ENCODE measurements at places on chromosomes 1 and 21. TPM values are rescaled to one million over a fixed set of nuclear protein-coding genes. Genes with fewer than 3 reads are reported as not detected.

EIF4G3 gene
- 62.1 TPM for total RNA-seq

SLC44A5 gene
- not detected for total RNA-seq

PDE4DIP gene
- 37.5 TPM for total RNA-seq

PLA2G2C gene
- total RNA-seq: 0.83 TPM

TEKT2 gene
- total RNA-seq: not detected

GRCh38 chr1:155192346-155193274, 15.1 kb downstream of the THBS3 start:
- no peak for DNase-seq

DNA sequence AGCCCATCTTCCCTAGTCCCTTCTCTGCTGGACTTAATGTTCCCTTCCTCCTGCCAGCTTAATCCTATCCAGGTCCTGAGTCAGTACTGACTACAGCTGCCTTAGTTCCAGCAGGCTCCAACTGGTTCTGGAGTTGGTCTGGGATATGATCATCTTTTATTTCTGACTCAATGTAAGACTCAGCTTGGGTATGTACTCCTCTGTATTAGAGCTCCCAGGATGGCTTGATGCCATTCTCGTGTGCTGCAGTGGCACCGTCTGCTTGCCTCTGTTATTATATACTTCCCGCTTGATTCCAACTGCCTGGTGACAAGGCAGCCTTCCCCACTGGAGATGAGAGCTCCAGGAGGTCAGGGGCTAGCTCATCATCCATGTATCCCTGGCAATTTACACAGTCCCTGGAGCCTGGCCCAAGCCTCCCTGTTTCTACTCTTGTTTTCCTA, 164.4 kb upstream of the DPT start:
- DNase-seq: no peak

GRCh38 chr1:172381946-172382345, 38.5 kb upstream of the C1orf105 start:
- DNase-seq: no peak

DNA sequence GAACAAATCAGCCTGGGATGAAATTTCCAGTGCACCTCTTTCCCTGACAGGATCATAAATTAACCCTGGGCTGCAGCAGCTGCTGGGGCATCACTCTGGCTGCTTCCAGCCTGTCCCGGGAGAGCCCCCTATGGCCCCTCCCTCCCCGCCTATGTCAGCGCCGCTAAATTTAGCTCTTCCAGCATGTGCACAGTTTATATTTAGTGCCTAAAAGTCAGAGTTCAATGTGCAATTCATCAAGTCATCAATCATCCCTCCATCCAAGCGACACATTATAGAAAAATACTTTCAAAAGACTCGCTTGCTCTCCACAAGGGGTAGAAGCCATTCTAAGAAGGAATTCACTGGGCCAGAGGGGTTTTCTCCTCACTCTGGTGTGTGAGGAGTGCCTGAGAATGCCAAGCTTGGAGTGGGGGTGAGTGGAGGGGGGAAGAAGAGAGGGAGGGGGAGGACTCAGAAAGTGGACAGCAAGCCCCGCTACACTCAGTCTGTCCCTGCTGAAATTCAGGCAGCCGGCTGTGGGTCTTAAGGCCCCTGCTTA, 37.4 kb downstream of the XCL1 start:
- no peak for DNase-seq

- no peak for DNase-seq
Observed at GRCh38 chr1:65371544-65371943, 48.9 kb upstream of the LEPR start.

DNA sequence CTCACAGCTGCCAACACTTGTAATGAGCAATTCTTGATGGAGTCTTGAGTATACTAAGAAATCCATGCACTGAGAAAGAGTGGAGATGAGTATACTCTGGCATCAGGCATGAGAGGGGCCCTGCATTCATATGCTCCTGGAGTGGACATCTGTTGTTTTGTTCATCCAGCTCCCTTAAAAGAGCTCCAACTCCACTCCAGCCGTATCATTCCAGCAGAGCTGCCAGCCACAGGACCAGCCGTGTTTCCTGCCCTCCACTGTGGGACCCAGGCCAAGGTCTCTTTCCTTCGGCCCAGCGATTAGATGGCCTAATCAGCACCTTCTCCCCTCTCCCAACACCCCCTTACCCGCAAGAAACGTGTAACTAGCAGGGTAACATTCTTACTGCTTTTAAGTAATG, 144.5 kb downstream of the OMA1 start:
- DNase-seq: no peak

DNA sequence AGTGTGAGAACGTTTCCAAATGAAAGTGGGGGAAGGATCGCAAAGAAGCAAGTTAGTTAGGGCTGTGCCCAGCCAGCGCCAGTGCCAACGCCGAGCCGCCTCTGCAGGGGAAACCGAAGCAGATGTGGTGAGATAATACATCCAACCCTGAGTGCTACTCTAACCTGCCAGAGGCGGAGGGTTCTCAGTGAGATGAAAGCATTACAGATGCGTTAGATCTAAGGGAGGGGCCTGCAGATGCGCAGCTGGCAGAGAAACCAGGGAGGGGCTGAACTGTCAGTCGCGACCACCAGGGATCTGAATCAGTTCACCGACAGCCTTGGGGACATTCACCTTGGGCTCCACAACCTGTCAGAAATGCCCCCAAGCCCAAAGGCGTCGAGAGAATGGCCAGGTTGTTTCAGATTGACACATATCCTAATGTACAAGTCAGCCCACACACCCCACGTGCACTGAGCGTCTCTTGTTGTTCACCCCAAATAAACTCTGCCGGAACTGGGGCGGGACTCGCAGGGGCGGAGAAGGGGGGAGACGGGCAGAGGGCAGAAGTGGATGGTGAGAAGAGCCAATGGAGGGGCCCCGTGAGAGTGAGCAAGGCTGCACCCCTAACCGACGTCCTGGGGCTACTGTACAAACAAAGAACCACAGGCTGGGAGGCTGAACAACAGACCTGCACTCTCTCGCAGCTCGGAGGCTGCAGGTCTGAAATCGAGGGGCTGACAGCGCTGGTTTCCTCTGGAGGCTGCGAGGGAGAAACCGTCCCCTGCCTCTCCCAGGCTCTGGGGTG, 8.7 kb upstream of the UMODL1 start:
- DNase-seq: peak; percentile 93

- no peak for DNase-seq
Observed at GRCh38 chr1:207282058-207282457, 39.4 kb upstream of the CD55 start.

DNA sequence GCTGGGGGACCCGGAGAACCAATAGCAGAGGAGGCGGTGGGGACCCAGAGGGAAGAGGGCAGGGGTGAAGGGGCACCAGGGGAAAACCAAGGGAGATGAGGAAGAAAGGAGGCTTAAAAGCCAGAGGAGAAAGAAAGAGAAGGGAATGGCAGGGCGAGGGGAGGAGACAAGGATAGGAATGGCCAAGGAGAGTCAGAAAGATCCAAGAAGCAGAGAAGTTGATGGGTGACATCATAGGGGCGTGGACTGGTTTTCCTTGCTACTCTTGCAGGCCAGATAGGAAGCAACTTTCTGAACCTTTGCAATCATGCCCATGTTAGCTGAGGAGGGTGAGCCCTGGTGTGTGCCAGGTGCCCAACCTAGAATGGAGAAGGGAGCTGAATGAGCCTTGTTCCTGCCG, 5.4 kb downstream of the NPR1 start:
- no peak for DNase-seq

Measured in OCI-LY7 (cell line).